Renal cortex interstitium (tissue), 15 donors: ENCODE measurements at places on chromosomes 7 and 10.

- DNase-seq: no peak
These were observed 332.0 kb upstream of the LRGUK start for GRCh38 chr7:133795068-133795665.

DNA sequence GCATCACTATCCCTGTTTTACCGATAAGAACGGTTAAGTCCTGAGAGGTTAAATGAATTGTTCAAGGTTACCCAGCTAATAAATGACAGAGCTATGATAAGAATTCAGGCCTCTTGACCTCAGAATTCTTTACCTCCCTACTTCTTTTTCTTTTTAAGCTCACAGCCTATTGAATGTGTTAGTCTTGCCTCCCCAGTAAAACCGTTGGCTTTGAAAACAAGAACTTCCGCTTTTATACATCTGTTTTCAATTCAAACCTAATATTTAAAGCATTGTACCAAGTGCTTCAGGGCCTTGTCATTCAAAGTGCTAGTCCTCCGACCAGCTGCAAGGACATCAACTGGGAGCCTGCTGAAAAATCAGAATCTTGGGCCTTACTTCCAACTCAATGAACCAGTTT lies 15.6 kb downstream of the SEC31B start:
- DNase-seq: no peak

- no peak for DNase-seq
These were observed 7.3 kb upstream of the RHOBTB1 start for GRCh38 chr10:60951272-60951724.

DNA sequence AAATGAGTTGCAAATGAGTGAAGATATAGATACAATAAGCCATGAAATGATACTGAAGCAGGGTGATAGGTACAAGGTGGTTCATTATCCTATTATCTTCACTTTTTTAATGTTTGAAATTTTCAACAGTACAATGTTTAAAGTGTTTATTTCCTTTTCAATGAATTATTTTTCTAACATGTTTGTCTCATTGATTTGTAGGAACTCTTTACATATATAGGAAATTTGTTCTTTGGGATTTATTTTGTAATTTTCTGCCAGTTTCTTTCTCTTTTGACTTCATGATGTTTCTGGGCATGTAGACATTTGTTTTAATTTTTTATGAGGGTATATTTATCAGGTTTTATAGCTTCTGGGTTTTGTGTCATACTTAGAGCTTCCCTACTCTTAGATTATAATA lies 108.9 kb downstream of the EXOC4 start:
- DNase-seq: no peak

DNA sequence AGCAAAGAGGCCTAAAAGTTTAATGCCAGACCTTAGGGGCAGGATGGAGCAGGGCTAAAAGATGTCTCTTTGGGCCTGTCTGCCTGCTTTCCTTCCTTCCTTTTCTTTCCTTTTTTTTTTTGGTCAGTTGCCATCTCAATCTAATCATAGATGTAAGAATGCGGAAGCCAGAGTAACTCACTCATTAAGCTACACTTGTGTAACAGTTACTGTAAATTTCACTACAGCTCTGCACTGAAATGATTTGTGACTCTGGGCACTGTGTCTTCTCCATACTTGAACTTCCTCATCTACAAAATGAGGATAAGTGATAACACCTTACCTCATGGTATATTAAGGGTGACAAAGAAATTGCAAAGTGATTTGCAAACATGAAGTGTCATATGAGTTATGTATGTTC lies 75.5 kb upstream of the AGK start:
- no peak for DNase-seq

GRCh38 chr7:26609532-26609931 lies 254.9 kb downstream of the SKAP2 start:
- no peak for DNase-seq

GRCh38 chr10:26887611-26888215 lies 27.0 kb upstream of the ABI1 start:
- no peak for DNase-seq

GRCh38 chr7:41319581-41319980 lies 383.3 kb downstream of the INHBA start:
- DNase-seq: no peak

DNA sequence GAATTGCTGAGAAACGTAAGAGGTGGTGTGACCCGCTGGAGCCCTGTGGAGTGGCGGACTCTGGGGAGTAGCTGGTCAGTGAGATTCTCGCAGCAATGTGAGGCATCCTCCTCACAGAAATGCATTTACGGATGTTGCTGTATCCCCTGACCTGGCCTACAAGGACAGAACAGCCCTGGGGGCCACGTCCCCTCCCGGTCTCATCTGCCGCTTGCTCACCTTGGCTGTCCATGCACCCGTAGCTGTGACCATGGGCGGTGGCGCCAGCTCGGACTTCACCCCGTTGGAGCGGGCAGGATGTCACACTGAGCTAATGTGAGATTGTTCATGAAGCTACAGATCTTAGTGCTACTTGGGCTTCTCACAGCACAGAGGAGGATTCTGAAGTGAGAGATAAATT lies 193.8 kb downstream of the EBF3 start:
- DNase-seq: no peak

DNA sequence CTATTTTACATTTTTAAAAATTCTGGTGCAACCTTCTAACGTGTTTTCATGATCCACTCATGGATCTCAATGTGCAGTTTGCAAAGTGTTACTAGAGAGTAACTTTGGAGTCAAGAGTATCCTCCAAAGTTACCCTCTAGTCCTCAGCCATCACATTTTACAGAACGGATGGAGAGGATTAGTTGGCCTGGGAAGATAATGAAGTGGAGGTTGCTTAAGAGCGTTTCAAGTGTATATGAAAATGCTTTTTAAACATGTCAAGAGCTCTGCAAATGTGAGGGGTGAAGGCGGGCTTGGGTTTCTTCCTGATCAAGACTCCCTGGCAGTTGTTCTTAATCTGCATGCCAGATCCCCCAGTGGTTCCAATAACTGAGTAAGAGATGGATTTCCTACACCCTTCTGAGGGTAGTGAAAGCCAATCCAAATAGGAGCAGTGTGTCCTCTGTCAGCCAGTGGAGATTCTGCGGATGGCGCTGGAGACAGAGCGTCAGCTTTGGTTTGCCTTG lies 299.4 kb upstream of the NPVF start:
- no peak for DNase-seq

DNA sequence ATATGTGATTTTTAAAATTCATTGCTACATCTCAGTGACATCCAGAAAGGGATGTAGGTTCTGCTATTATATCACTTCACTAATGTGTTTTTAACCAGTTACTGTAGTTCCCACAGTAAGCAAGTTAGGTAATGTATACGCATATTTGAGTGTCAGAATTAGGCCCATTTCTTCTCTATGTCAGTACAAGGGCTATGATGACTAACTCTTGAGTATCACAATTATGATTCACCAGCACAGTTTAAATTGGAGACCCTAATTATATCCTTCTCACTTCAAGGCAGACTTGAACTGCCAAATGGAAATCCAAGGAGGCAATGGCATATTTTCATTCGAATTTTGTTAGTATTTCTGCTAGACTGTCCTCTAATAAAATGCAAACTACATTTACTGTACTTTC lies 23.6 kb downstream of the BZW2 start:
- no peak for DNase-seq
